SJCRH30 (cell line): ENCODE measurements at places on chromosomes 11 and 22.

DNA sequence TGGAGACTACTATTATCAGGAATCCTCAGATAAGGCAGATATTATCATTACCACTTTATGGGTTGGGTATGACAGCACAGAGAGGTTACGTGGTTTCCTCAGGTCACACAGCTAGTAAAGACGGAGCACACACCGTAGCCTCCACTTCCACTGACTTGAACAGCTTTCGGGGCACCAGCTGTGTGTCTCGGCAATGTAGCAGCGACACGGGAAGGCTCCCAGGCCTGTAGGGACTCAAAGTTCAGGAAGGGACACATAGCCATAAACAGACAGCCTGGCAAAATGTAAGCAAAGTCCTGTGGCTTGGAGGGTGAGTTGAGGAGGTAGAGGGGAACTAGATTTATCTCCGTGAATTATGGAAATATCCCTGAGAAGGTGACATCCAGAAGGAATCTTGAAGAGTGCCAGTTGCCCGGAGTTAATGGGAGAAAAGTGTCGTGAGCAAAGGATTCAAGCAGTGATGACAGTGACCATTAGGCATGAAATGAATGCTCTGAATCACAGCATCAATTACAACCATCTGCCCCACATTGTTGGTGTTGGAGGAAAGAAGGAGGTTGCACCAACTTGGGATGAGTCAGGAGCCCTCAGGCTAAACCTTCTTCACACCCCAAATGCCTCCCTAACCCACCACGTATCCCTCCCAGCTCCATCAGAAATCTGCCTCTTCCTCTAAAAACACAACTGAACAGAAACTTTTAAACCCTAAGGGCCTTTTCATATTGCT lies 106.7 kb upstream of the ASPHD2 start:
- peak; percentile 38 for DNase-seq

- DNase-seq: no peak
Observed at GRCh38 chr11:127632546-127632945, 632.0 kb upstream of the KIRREL3 start.

DNA sequence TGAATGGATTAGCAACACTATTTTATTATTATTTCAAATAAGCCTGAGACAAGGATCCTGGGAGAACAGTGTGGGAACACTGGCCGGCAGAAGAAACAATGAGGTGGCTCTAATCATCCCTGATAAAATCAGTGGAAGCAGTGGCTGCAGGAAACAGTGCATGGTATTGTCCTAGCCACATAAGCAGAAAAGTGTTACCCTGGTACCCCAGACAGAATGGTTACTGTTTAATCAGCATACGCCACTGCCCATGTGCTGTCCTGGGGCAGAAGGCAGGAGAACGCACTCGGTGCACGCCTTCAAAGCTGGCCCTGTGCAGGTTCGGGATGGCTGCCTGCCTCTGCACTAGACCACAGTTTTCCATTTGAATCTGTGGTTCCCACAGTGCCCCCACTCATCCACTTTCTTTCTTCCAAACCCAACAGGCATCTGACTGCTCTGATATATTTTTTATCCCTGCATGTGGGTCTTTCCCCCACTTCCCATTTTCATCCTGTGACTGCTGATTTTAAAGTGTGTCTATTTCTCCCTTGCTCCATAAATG lies 25.7 kb downstream of the OPCML start:
- DNase-seq: no peak

GRCh38 chr11:528815-529727 lies 6.3 kb downstream of the HRAS start:
- peak; percentile 90 for DNase-seq

GRCh38 chr11:122721201-122721963 lies 65.9 kb downstream of the UBASH3B start:
- no peak for DNase-seq
